ENCODE measurements at places on chromosomes 1 and 21.

DNA sequence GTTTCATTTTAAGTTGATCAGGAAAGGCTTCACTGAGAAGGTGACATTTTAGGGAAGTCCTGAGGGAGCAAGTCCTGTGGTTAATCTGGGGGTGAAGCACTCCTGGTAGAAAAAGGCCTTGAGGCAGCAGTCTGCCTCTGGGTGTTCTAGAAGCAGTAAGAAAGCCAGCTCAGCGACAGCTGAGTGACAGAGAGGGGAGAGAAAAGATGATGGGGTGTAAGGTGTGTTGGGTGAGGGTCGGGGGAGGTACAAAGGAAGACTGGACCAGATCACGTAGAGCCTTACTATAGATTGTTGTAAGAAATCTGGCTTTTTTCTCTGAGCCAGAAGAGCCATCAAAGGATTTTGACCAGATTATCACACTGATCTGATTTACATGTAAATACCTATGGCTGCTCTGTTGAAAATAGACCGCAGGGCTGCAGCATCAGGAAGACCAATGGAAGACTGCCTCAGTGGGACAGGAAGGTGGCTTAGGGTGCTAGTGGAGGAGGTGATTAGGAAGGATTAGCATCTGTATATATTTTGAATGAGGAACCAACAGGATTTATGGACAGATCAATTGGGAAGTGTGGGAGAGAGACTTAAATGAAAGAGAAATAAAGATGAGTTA lies 131.2 kb downstream of the CDC7 start:
- DNase-seq, result no peak

GRCh38 chr1:61184040-61184713 lies 101.8 kb downstream of the NFIA start:
- DNase-seq, result no peak

DNA sequence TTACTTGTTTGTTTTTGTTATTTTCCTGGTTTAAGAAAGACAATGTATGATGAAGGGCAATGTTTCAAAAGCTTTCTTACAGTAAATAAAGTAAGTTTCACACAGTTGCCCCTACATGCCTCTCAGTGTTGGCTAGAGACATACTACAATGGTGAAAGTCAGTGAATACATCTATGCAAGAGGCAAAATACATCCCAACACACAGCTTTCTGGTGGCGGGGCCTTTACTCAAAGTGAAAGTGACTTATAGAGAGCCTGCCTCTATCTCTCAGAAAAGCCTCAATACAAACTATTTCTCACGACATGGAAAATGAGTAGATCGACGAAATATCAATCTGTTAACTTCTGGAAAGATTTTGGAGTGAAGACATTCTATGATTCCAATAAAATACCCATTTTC lies 122.3 kb downstream of the SLC30A10 start:
- no peak for DNase-seq

DNA sequence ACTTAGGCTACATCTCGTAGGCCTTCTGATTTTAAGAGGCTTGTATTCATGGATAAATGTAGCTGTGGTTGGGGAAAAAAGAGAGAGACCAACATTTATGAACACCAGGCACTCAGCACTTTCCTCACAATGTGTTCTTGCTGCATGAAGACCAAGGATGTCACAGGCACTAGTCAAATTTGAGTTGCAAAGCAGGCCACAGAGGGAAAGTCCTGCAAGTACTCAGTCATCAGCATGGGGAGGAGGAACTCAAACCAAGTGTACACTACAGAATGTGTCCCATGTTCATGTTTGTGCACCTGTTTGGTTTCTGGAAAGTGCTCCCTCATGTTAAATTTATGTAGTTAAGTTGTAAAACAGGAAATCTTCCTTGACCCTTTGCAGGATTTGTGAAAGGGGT lies 8.7 kb upstream of the MAP3K7CL start:
- no peak for DNase-seq

GRCh38 chr1:6329396-6329795 lies 64.2 kb downstream of the ACOT7 start:
- DNase-seq, result no peak

Measured in CMK (cell line).